ENCODE measurements at places on chromosomes 7 and 10.

GRCh38 chr10:707861-708260 lies 18.4 kb upstream of the DIP2C start:
- no peak for DNase-seq

DNA sequence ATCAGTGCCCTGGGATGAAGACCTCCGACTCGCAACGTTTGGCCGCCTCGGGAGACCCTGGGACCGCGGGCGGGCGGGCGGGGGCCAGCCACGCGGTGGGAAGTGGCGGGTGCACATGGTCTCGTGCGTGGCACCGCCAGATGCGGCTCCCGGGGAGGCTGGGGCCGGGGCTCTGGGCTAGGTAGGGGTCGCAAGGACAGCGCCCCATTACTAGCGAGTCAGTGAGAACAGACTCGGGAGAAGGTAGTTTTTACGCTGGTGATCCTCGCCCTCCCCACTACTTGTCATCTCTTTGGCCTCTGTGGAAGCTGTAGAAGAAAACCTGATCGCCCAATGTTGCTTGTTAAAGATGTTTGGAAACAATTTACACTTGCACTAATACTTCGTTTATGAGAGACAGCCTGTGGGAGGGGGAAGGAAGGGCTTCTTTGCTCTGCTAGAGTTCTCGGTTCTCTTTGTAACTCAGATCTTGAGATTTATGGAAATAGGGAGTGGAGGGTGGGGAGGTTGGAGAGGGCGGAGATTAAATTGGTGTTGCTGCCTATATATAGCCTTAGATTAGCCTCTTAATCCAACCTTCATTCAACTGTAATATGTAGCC lies 591 bp downstream of the BZW2 start:
- peak; percentile 22 for DNase-seq

DNA sequence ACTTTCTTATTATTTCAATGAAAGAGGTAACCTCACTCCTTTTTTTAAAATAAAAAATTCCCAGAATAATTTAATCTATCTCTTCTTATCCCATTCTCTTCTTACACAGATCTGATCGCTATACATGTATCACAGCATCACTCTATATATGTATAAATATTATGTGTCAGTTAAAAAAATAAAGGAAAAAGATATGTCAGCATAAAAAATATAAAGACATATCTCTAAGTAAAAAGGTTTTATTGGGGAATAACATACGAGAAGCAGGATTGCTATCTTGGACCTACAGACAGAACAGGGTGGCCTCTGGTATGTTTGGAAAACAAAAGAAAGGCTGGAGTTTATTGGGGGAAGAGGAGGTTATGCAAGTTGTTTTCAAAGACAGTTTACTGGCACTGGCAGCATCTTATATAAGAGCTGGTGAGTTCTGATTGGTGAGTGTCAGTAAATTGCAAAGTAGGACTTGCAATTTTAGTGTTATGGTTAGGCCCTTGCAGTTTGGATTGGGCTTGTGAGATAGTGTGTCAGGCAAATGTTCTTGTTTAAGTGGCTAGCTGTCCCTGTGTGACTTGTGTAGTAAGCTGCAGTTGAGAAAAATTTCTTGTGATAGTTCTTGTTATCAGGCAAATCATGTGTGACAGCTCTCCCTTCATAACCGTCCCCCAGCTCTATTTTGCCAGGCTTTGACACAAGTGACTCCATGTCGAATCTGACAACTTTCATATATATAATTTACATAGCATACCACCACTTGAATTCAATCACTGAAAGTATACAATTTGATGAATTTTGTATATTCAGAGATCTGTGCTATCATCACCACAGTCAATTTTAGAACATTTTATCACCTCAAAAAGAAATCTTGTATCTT lies 118.2 kb downstream of the HBP1 start:
- no peak for DNase-seq

- no peak for DNase-seq
Measured at GRCh38 chr10:35172146-35172545, 45.5 kb downstream of the CREM start.
